ENCODE measurements at places on chromosomes 4 and X.
A peak's percentile ranks its signal among the peaks of the same experiment; 100 is the strongest.

- DNase-seq, result no peak
Measured at GRCh38 chr4:145852256-145852839, 86.3 kb downstream of the ZNF827 start.

GRCh38 chr4:123568936-123569335 lies 172.3 kb downstream of the SPRY1 start:
- DNase-seq, result no peak

GRCh38 chr4:38894322-38894982 lies 26.8 kb downstream of the FAM114A1 start:
- DNase-seq, result no peak

- DNase-seq, result peak; percentile 53
Measured at GRCh38 chrX:152733261-152733975, at the start of the genes CSAG1 and MAGEA12. TSS of gene CSAG1 (minus strand) at chrX:152733721. CDS start at chrX:152732460, 1,261 bp downstream. TSS of gene MAGEA12 (plus strand) at chrX:152733757. CDS start at chrX:152736162, 2,405 bp downstream.

DNA sequence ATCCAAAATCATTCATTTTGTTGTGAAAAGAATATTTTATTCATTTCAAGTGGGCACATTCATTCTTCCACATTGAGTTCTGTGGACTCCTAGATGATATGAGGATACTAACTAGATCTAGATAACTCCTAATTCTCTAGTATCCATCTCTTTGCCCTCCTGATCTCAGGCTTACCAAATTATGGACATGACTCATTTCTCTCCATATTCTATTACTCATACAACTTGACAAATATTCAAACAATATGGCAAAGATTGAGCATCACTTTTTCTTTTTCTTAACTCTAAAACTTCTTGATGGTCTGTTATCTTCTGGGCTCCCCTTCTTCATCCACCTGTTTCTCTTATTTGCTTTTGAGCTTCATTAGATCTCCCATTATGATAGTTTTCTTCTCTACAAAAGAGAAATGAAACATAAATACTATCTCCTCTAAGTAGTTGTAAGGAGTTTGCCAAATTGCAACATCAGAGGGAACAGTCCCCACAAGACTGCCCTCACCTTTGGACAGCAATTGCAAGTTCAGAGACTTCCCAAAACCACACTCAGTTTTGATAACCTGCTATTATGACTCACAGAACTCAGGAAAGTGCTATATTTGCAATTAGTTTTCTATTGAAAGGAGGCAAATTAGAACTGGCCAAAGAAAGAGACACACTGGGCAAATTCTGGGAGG lies 422.9 kb downstream of the SPRY1 start:
- DNase-seq, result no peak

DNA sequence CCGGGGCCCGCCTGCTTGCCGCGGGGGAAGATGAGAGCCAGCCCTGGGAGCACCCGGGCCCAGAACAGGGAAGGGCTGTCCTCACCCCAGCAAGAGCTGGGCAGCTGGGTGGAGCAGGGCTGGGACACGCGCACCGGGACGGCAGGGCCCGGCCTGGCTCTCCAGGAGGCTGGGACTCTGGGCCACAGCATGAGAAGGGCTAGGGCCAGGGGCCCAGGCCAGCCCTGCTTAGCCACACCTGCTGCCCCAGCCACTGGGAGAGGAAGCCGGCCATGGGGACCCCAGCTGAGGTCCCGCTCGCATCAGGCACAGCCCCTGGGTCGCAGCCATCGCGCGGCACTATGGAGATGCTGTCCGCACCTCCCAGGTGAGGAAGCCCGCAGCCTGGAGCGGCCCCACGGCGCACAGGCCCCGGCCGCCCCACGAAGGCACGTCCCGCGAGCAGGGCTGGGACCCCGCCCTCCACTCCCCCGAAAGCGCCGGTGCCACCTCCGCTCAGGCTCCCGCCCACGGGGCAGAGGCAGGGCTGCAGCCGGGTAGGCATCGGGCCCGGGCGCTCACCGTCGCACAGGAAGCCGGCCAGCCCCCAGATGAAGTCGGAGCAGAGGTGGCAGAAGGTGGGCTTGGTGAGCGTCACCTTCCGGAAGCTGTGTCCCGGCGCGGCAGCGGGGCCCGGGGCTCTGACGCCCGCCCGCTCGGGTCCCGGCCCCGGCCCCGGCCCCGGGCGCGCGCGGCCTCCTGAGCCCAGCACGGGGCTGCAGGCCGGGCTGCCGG lies 531 bp downstream of the DGKQ start:
- no peak for DNase-seq

GRCh38 chr4:11693693-11694092 lies 265.0 kb upstream of the HS3ST1 start:
- no peak for DNase-seq

DNA sequence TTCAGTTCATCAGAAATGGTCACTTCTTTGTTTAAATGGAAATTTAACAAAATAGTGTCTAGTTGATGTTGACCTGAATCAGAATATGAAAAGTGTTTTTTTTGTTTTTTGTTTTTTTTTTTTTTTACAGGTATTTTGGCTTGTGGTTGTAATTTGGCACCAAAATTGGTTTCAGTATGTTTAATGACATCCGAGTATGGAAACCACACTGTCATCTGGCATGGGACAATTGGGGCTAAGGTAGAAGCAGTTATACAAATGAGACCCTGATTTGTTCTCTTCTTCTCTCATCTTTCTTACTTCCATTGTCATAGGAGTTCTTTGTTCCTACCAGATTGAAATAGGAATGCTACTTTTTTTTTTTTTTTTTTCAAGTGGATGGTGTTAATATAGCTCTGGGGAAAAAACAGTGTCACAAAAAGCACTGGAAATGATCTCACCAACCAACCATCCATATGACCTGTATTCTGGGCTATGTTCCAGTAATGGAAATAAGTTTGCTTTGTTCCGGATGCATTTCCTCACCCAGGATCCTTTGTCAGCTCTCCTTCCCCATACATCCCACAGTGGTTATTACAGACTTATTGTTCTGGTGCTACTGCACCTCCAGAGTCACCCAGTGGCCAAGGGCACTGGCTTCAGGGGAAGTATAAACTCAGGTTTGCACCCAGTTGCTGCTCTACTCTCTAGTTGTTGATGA lies 95.8 kb downstream of the ATXN3L start:
- DNase-seq, result no peak

DNA sequence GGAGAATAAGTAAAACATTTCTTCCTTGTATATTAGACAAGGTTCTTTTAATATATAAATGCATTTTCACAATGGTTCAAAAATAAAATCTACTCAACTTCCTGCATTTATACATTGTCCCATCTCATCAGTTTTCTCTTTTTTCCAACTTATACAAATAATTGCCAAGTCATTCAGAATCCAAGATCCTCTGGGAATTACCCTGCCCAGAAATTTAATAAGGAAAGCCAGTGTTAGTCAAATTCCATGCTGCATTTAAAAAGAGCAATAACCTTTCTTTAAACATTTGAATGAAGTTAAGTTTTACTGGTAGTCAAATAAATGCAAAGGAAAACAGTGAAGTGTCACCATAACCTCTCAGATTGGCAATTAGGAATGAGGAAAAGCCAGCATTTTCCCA lies 357.9 kb downstream of the PPP3CA start:
- DNase-seq, result no peak

DNA sequence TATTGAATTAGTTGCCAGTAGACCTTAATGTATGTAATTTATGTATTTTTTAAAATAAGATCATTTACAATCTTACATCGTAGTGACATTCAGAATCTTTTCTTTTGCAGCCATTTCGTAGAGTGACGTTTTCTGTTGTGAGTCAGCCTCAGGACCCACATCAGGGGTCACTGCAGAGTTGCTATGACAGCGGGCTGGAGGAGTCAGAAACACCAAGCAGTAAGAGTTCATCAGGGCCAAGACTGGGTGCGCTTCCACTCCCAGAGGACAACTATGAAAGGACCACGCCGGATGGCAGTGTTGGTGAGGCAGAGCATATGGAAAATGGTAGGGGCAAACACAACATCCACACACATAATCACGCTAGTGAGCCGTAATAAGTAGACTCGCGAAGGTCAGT lies 199.9 kb downstream of the PCDH7 start:
- DNase-seq, result no peak

DNA sequence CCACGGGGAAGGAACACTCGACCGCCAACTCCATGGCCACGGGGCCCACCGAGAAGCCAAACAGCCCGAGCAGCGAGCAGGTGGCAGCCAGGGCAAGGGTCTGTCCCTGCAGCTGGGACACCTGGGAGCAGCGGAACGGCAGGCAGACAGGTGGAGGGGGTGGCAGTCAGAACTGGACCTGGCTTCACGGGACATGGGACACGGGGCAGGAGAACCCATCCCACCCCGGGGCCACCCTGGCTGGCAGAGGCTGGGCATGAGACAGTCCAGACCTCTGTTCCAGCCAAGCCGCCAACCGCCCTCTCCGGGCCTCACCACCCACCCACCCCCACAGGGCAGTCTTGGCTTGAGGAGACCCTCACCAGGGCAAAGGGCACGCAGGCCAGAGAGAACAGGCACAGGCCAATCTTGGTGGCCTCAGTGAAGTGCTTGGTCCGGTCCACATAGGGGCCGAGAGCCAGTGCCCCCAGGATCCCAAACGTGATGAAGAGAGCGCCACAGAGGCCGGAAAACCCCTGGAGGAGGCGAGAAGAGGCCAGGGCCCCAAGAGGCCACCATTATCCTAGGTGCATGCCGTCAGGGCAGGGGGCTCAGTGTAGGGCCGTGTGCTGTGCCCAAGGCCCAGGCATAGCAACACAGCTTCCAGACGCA lies 5.6 kb downstream of the SLC49A3 start:
- DNase-seq, result no peak

GRCh38 chr4:164926301-164926700 lies 49.3 kb downstream of the APELA start:
- DNase-seq, result no peak

GRCh38 chr4:82957045-82957444 lies 53.6 kb downstream of the LIN54 start:
- DNase-seq, result no peak

- peak; percentile 100 for DNase-seq
Measured at GRCh38 chrX:318739-319578, at the start of gene GTPBP6. TSS of gene GTPBP6 (minus strand) at chrX:318796. CDS start at chrX:318787, 9 bp downstream.

- DNase-seq, result peak; percentile 6
Measured at GRCh38 chr4:94826206-94826605, 68.5 kb downstream of the BMPR1B start.

GRCh38 chr4:40789031-40789430 lies 39.3 kb downstream of the NSUN7 start:
- no peak for DNase-seq

GRCh38 chr4:81424816-81425755 lies 46.6 kb downstream of the RASGEF1B start:
- no peak for DNase-seq

DNA sequence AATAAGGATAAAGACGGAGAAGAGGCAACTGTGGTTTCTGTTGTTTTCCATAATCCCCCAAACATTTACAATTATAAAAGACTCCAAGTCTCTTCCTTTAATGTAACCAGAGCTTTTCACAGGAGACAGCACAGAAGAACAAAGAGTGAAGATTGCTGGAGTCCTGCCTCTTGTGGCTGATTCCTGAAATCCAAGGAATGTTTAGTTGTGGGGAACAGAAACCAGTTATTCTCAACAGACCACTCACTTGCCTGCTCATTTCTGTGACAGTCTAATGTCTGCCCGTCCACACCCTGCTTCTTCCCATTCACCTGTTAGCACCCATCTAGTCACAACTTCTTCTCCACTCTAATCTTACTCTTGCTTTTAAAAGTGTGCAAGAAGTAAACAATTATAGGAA lies 12.1 kb downstream of the TEX13B start:
- no peak for DNase-seq

GRCh38 chrX:132231587-132231986 lies 12.3 kb upstream of the RAP2C start:
- no peak for DNase-seq

DNA sequence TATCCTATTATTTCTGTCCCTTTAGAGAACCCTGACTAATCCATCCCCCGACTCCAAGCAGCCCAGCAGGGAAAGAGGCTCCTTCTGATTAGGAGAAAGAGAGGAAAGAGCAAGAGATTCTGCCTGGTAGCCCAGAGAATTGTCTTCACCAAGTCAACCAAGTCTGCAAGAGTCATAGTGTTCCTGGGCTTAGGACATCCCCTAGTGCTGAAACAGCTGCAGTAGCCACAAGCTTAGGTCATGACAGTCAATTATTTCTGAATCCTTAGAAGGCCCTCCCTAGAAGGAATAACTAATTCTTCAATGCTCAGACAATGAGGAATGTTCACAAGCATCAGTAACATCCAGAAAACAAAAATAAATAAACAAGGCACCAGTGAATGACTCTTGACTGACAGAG lies 480.3 kb upstream of the GRIA3 start:
- DNase-seq, result no peak

GRCh38 chr4:108043526-108043925 lies 53.8 kb downstream of the HADH start:
- no peak for DNase-seq

GRCh38 chrX:24902806-24903205 lies 113.0 kb downstream of the ARX start:
- DNase-seq, result no peak

DNA sequence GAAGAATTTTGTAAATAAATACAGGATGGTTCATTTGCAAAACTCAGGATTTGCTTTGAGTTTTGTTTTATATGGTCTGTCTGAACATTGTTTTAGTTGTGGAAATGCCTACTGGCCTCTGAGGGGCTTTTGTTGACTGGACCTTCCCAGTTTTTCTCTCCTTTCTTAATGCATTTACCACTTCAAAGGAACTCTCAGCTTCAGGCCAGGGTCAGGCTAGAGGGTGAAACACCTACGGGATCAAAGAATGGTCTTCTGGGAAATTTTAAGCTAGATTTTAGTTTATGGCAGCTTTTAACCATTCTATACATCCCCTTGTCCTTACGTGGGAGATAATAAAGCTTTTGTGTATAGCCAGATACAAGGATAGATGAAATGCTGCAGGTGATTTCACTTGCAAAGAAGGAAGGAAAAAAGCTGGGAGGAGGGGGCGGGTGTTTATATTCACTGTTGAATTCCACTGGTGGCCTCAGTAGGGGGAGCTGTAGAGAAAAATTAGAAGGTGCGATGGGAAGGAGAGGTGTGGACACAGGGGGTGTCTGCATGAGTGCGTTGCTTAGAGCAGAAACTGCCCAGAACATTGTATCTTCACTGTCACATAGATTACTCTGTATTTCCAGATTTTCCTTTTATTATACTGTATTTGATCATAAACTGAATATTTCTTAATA lies 151.8 kb downstream of the TSPAN5 start:
- DNase-seq, result no peak

GRCh38 chr4:93312299-93312698 lies 516.3 kb upstream of the ATOH1 start:
- no peak for DNase-seq

DNA sequence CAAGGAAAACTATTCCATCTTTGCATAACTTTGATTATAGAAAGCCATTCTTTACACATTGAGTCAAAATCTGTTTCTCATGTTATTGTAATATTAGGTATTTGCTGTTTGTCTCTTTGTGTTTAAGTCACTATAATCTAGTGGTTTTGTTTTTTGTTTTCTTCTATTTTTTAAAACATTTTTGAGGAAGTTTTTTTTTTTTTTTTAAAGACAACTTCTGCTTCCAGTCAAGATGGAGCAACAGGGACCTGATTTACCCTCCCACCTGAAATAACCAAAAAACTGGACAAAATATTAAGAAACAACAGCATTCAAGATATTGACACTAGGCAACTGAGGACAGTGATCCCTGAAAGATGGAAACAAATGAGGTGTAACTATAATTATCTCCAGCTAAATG lies 18.4 kb upstream of the NSUN7 start:
- no peak for DNase-seq

Data from RPMI8226 (cell line).